SK-N-MC (cell line): ENCODE measurements at places on chromosomes 2 and 18.

DNA sequence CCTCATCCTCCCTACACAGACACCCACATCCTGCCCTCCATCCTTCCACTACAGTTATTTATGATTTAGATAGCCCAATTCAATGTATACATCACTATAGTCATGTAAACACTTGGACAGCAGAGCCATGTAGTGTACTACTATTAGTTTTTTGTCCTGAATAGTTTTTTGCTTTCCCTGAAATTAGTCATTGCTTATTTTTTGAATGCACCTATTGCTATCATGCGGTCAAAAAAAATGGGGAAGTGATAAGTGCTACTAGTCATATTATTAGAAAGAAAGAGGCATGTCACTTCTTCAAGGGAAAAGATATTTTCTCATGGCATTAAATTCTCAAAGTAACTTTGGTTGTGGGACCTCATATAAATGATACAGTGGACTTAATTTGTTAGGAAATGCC is 6.8 kb upstream of the GREB1 start:
- DNase-seq: no peak

- no peak for DNase-seq
Measured at GRCh38 chr18:48957136-48957535, 6.4 kb upstream of the SMAD7 start.

GRCh38 chr18:10588975-10589374 is 63.1 kb downstream of the NAPG start:
- no peak for DNase-seq

DNA sequence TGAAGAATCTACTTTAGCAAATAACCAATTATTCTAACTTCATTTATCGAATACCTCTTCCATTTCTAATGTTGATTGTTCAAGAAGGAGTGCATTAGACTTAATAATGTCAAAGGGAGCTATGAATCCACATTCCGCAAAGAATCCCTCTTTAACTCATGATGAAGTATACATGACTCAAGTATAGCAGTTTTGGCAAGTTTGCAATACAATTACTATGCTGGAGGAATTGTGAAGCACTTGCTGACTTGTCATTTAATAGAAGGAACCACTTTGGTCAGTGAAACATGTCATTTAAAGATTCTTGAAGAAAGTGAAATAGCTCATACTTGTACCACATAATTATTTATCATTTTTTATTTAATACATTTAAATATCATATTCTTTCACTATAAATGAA is 125.1 kb downstream of the SLC39A10 start:
- no peak for DNase-seq

DNA sequence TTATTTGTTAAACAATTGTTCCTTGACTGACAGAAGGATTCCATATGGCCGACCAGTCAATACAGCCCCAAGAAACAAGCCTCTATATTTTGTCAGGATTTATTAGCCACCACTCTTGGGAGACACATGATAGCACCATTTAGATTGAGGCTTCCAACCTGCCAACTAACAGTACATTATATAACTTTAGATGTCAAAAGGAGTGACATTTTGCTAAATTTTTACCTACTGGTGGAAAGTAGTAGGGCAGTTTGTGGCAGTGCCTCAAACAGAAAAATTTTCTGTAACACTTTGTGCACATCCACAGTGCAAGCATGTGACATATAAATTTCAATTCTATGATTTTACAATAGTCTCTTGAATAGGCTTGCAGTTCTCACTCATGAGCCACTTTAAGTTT is 464.0 kb downstream of the TRIB2 start:
- DNase-seq: no peak

- DNase-seq: no peak
Measured at GRCh38 chr2:9300214-9300613, 93.6 kb downstream of the ASAP2 start.

DNA sequence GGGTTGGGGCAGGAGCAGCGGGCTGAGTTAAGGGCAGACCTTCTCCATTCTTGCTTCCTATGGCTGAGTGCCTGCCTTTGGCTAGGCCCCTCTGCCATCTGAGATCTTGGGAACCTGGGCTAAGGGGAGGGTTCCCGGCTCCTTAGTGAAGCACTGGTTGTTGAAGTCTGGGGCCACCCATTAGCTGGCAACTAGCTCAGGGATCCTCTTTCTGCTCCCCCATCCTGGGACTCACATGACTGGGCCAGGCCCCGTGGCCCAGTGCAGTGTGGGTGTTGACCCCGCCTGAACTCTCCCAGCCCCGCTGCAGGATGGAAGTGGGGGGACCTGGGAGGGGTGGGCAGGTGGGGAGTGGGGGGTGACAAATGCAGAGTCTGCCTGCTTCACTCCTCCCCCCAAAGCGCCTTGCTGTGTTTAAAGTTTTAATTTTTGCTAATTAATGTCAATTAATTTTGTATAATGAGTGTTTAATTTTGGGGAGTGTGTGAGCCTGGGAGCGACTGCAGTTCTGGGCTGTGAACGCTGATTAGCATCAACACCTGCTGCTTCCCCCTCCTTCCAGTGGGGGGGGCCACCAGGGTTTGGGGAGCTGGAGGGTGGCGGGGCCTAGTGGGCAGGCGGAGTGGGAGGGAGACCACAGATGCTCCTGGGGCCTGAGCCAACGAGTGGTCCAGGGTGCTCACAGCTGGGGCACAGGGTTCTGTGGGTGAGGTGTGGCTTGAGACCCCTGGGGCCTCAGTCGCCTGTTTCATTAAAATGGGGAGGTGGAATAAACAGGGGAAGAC is 55.2 kb downstream of the EMX1 start:
- DNase-seq: no peak

DNA sequence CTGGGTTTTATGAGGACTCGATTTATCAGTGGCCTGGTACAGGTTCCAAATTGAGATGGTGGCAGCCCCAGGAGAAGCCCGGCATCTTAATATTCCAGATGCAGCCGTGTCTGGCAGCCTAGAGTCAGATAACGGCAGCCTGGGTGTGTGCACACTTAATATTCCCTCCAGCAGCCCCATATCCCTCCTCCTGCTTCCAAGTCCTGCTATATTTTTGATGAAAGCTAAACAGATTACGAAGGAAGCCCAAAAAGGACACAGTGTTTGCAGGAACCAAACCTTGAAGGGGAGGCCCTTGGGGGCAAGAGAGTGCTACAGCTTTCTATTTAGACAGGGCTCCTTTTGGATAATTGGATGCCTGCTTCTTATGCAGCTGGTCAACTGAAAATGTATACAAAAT is 25.1 kb upstream of the ALK start:
- DNase-seq: no peak

- DNase-seq: no peak
Measured at GRCh38 chr2:38850045-38850444, 25.7 kb downstream of the DHX57 start.

DNA sequence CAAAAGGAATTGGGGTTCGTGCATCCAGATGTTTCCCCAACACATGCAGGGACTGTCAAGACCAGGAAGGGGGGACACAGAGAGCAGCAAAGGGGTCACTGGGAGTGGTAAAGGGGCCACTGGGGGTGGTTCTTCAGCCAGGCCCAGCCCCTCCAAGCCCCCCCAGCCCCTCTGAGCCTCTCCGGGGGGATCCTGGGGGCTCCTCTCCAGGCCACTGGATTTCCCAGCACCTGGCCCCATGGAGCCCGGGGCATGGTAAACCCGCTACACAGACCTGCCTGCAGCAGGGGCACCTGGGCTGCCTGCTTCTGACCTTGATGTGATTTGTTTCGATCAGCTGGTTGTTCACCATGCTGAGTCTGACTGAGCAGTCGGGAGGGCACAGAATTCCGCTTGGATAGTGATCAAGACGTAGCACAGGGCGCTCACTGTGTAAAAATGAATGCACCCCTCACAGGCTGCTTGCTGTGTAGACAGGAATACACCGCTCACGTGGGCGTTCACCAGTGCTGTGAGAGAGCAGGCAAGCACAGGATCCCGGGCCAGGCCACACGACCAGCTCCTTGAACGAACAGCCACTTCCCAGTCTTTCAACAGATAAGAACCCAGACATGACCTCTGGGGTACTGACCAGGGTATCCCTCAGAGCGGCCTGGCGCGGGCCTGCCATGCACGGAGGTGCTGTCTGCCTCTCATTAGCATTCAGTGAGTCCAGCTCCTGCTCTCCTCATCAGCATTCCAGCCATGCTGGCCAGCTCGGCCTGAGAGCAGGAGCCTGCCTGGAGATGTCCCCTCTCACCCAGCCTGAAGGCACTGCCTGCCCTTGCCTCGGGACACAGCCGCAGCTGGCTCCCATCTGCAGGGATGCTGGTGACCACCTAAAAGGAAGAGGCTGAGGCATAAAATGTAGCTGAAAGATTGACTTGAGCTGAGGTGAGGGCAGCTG is 73.3 kb upstream of the OTOS start:
- no peak for DNase-seq

DNA sequence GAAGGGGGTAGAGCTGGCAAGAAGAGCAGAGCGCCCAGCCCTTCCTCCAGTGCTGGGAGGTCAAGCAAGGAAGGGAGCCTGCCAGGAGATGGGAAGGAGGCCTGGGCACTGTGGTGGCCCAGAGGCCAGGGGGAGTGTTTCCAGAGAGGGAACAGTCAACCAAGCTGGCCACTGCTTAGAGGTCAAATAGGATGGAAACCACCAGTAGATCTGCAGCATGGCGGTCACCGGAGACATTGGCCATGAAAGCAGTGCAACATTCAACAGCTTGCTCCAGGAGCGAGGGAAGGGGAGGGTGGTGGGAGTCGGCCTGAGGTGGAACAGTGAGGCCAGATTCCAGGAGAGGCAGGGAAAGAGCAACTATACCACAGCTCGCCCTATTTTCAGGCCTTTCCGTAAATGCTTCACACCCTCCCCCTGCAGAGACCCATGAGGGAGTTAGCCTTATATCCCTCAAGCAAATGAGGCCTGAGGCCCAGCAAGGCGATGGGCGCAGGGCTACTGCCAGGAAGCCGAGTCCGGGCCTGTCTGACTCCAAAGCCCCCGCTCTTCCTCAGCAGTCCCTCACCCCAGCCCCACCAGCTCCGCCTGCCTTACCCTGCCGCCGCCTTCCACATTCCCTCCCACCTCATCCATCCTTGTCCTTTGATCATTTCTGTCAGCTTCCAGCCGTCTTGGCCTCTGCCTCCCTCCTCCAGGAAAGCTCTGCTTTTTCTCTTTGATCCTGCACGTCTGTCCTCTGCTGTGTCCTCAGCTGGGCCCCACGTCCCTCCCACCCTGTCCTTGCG is 17.0 kb downstream of the KCNK3 start:
- DNase-seq: no peak

DNA sequence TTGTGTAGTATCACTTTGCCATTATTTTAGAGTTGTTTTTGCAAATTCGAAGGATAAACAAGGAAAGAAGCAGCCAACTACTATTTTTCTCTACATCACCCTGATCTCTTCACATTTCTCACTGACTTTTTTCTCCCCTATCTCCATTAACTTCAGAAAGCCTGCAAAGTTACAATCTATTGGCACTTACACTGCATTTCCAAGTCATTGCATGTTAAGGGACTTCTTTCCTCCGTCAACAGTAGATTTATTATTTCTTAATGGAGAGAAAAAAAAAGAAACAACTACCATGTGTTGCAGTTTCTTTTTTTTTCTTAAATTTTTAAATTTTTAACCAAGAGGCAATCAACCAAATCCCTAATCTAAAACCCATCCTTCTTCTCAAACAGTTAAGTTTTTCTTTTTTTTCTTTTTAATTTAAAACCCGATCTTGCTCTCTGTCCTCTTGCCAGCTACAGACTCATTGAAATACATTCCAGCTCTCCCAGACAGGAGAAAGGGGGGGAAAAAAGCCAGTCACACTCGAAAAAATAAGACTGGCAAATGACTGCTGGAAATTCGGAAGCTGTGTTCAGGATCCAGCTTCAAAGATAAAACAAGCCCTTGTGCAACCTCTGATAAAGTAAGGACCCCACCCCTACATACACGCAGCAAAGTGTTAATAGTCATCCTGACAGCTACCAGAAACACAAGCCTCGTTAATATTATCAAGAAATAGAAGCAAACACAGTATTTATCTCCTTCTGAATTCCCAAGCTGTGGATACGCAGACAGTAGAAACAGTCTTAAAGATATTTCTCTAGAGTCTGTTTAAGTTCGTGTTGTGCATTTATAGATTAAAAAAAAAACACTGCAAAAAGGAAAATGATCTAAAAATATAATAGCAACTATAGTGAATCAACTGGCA is 1.3 kb downstream of the LRRTM4 start:
- DNase-seq: no peak

- no peak for DNase-seq
Measured at GRCh38 chr2:36693825-36694224, 2.7 kb upstream of the VIT start.

DNA sequence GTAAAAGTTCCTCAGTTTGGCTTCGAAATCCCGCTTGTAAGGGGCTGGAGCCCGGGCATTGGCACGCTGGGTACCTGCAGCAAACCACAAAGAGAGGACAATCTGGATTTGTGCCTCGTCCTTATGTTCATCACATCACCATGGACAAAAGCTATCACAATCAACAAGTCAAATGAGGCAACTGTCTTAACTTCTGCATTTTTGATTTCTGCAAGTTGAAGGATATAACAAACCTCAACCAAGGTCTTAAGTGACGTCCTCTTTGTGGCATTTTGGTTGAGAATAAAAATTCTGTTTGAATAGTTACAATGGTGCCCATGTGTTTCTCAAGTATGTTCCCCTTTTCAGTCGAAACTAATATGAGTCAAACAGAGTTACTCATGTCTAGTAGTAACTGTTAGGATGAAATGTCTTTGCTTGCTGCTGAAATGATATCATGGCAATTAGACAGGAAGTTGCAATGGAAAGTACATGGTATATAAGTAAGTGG is 70.8 kb upstream of the STK17B start:
- no peak for DNase-seq

DNA sequence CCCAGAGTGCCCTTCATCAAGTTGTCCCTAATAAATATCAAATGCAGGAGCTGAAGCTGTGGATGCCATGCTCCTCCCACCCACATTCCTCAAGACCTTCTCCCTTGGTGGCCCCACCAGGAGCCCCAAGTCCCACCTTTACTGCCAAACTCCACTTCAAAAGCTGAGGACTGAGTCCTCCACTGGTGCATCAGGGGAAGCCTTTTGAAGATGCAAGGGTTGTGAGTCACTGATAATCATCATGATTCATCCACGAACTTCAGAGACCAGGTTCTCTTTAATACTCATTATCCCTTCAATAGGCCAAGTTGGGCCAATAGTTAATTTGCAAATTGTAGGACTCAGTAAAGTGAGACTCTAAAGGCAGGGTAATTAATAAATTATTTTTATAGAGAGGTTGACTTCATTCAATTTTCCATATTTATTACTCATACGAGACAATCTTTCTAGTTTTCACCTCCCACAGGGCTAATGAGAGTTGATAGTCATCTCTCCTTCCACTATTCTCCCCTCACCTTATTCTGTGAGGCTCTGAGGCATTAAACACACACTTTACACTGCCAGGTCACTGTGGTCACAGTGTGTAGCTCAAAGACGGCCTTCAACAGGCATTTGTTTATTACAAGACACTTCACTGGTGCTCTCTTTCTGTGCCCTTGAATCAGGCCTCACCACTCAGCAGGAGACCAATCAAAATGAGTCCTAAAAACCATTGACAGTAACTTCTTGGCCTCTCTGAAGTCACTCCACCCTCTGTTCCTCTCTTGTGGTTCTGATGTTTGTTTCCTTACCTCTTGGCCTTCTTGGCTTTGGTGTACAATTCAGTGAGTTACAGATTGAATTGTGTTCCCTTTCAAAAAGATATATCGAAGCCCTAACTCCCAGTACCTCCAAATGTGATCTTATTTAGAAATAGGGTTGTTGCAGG is 99.9 kb downstream of the TRIB2 start:
- no peak for DNase-seq
